Body of pancreas (tissue), 4 donors: ENCODE measurements at places on chromosomes 12 and 14. TPM values are rescaled to one million over a fixed set of nuclear protein-coding genes. Genes with fewer than 3 reads are reported as not detected.

MYH6 gene
- total RNA-seq, result 1.6 TPM

ACVR1B gene
- total RNA-seq, result 19.8 TPM

CLEC2B gene
- 0.66 TPM for total RNA-seq

PTCSC3 gene
- total RNA-seq, result not detected

KRT82 gene
- not detected for total RNA-seq

EFCAB11 gene
- total RNA-seq, result 2.9 TPM

DRAM1 gene
- 2.6 TPM for total RNA-seq

ARHGEF25 gene
- 10.9 TPM for total RNA-seq

KLRD1 gene
- total RNA-seq, result 0.78 TPM

TCL1B gene
- not detected for total RNA-seq

RNASE1 gene
- 316 TPM for total RNA-seq

P2RX2 gene
- 1.0 TPM for total RNA-seq

KLRF1 gene
- total RNA-seq, result not detected

DNA sequence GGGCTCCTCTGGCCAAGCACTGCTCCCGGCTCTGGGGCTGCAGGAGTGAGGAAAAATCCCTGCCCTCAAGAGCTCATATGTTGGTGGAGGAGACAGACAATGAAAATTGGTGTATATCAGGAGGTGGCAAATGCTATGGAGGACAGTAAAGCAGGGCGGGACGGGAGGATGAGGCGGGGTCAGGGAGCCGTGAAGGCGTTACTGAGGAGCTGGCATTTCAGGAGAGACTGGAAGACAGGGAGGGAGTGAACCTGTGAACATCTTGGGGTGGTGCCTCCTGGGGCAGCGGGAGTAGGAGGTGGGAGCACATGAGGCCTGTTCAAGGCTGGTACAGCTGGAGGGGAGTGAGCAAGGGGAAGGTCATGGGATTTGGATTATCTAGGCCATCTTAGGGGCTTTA is 26.6 kb downstream of the TSPAN9 start:
- DNase-seq, result no peak
- H3K4me1 ChIP-seq, result peaks cover 5% of the 10 kb centered on the region
- no peak overlapping the region for H3K27ac ChIP-seq
- H3K4me3 ChIP-seq, result no peak overlapping the region

- DNase-seq, result no peak
- H3K4me1 ChIP-seq, result no peaks in the 10 kb centered on the region
- no peaks in the 10 kb centered on the region for H3K27me3 ChIP-seq
Observed at GRCh38 chr14:65750906-65751305, 338.4 kb downstream of the FUT8 start.

DNA sequence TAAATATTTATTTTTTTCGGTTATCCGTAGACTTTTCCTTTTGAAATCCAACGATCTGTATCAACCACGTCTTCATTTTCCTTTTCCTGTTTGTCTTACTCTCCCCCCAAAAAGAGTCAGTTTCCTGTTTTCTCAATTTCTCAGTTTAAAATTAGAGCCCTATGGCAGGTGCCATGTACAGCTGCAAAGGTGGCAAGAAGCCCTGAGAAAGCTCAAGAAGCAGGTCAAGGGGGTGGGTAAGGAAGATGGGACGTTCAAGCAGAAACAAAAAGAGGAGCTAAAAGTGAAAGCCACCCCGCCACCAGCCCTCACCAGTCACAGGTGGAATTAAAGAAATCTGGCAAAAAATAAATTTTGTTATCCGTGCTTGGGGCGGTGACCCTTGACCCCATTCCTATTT is 26.7 kb downstream of the SLC35E3 start:
- no peak overlapping the region for H3K4me3 ChIP-seq
- no peaks in the 10 kb centered on the region for H3K4me1 ChIP-seq
- H3K36me3 ChIP-seq, result no peaks in the 10 kb centered on the region
- H3K27me3 ChIP-seq, result no peaks in the 10 kb centered on the region
- no peak overlapping the region for H3K27ac ChIP-seq
- no peak for DNase-seq

- H3K27me3 ChIP-seq, result no peaks in the 10 kb centered on the region
- H3K4me3 ChIP-seq, result no peak overlapping the region
- H3K36me3 ChIP-seq, result no peaks in the 10 kb centered on the region
- peaks cover 14% of the 10 kb centered on the region for H3K4me1 ChIP-seq
Observed at GRCh38 chr12:452667-453210, 7.0 kb upstream of the B4GALNT3 start.

- no peak for DNase-seq
- H3K4me1 ChIP-seq, result no peaks in the 10 kb centered on the region
- no peaks in the 10 kb centered on the region for H3K36me3 ChIP-seq
- no peak overlapping the region for H3K27ac ChIP-seq
- no peaks in the 10 kb centered on the region for H3K27me3 ChIP-seq
- H3K4me3 ChIP-seq, result no peak overlapping the region
Observed at GRCh38 chr12:21289698-21290097, 45.0 kb downstream of the SLCO1A2 start.

GRCh38 chr12:98370976-98371375 is 144.4 kb upstream of the TMPO start:
- H3K4me1 ChIP-seq, result peaks cover 9% of the 10 kb centered on the region
- H3K4me3 ChIP-seq, result no peak overlapping the region
- H3K27me3 ChIP-seq, result no peaks in the 10 kb centered on the region
- DNase-seq, result no peak
- no peaks in the 10 kb centered on the region for H3K36me3 ChIP-seq

DNA sequence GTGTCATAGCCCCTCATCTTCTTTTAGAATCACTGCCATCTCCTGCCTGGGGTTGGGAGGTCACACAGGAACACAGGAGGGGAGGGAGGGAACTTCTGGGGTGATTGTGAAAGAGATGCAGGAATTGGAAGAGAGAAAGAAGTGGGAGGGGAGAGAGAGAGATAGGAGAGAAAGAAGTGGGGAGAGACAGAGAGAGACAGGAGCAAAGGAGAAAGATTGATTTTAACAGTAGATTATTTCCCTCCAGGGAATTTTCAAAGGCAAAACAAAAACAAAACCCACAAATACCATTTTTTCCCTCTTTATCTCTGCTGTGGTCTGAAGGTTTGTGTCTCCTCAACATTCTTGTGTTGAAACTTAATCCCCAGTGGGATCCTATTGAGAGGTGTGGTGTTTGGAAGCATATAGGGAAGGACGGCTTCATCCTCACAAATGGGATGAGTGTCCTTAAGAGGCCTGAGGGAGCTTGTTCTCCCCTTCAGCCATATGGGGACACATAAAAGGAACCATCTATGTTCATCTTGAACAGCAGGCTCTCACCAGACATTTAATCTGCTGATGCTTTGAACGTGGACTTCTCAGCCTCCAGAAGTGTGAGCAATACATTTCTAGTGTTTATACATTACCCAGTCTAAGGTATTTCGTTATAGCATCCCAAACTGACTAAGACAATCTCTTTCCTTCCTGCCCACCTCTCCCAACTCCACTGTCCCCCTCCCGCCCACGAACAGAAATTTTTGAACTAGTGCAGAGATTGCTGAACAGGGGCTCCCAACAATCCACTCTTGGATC is 134.9 kb upstream of the MAX start:
- H3K27ac ChIP-seq, result no peak overlapping the region
- no peaks in the 10 kb centered on the region for H3K4me1 ChIP-seq
- DNase-seq, result no peak
- no peak overlapping the region for H3K4me3 ChIP-seq
- H3K36me3 ChIP-seq, result no peaks in the 10 kb centered on the region

DNA sequence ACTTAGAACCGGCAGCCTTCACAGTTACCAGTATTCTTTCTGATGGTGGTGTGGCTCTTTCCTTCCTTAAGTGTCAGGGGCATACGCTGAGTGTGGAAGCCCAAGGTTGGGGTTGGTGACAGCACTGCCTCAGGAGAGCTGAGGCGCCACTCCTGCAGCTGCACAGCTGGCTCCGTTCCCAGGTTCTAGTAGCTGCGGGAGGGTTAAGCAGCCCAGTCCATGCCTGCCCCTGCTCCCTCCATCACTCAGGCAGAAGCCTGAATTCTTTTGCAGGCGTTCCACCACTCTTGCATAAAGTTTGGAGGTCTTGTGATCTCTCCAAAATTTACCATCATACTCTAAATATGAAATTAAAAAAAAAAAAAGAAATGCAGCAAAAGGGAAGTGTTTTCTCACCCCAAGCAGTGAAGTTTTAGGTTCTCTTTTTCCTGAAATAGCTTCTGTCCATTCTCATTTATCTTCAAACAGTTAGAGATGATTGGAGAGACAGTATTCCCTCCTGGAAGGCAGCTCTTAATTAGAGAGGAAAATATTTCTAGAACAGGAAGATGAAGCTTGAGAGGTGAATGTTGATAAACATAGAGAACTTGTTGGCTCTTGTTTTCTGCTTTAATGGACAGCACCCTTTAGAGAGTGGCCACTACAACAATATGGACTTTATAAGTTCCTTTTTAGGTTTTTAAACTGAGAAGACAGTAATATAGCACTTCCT is 136.1 kb downstream of the FGD4 start:
- H3K27me3 ChIP-seq, result no peaks in the 10 kb centered on the region
- peaks cover 57% of the 10 kb centered on the region for H3K4me1 ChIP-seq
- DNase-seq, result peak; percentile 92
- H3K4me3 ChIP-seq, result no peak overlapping the region
- H3K27ac ChIP-seq, result peak overlapping the region; percentile 76

DNA sequence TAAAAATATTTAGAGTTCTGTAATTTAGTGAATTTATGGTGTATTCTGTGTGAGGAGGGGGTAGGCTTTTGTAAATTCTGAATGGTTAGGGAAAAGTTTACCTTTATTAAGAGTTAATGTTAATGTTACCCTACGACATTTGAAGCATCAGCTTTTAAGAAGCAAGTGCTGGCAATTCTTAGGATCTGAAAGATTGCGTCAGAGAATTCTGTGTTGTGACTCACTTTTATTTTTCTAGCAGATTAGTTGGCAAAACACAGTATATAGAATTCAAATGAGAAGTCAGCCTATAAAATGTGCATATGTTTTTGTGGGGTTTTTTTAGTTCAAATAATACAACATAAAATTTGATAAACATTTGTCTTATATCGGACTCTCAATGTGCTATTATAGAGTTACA is 97.6 kb downstream of the RAD52 start:
- no peaks in the 10 kb centered on the region for H3K36me3 ChIP-seq
- no peaks in the 10 kb centered on the region for H3K27me3 ChIP-seq
- no peak overlapping the region for H3K27ac ChIP-seq
- H3K4me1 ChIP-seq, result peaks cover 7% of the 10 kb centered on the region
- no peak overlapping the region for H3K4me3 ChIP-seq

- no peak for DNase-seq
- no peak overlapping the region for H3K27ac ChIP-seq
- no peak overlapping the region for H3K4me3 ChIP-seq
- peaks cover 9% of the 10 kb centered on the region for H3K27me3 ChIP-seq
Observed at GRCh38 chr14:101077481-101078074, 174.1 kb upstream of the RTL1 start.

DNA sequence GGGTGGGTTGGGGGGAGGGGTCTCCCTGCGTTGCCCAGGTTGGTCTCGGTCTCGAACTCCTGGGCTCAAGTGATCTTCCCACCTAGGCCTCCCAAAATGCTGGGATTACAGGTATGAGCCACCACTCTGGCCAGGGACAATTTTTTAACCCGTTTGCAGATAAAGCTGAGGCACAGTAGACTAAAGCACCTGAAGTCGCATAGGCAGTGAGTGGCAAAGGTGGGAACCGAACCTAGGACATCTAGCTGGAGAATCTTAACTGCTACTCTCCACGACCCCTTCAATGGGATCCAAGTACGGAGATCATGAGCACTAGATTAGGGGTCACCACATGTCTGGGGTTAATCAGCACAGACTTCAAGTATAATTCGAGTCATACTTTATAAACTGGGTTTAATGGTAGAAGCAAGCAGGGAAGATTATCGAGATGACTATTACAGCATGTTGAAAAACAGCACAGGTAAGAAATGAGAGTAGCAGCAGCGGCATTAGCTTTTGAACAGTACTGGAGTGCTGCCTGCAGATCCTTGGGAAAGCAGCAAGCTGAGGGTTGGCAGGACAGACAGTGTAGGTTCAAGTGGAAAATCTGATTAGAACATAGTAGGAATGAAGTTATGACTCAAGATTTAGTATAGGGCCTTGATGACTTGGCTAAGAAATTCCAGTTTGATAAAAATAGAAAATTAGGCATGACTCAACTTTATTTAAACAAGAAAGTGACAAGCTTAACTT is 23.9 kb downstream of the NID2 start:
- no peaks in the 10 kb centered on the region for H3K36me3 ChIP-seq
- DNase-seq, result peak; percentile 88
- peaks cover 30% of the 10 kb centered on the region for H3K4me1 ChIP-seq
- H3K27me3 ChIP-seq, result no peaks in the 10 kb centered on the region
- peak overlapping the region; percentile 89 for H3K27ac ChIP-seq
- no peak overlapping the region for H3K4me3 ChIP-seq

DNA sequence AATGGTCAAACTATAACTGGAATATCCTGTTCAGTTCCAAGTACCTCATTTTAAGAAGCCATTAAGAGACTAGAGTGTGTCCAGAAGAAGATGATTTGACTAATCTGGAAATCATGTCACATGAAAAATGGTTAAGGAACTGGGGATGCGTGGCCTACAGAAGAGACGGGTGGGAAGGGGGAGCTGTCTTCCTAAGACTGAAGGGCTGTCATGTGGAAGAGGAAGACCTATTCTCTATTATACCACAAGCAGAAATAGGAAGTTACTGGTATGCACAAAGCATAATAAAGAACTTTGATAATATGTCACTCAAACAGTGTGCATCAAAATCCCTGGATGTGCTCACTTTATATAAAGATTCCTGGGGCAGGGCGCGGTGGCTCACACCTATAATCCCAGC is 50.3 kb downstream of the HECTD4 start:
- H3K4me1 ChIP-seq, result peaks cover 19% of the 10 kb centered on the region
- no peaks in the 10 kb centered on the region for H3K27me3 ChIP-seq
- DNase-seq, result no peak
- H3K27ac ChIP-seq, result no peak overlapping the region
- no peak overlapping the region for H3K4me3 ChIP-seq

- H3K4me3 ChIP-seq, result no peak overlapping the region
- no peak for DNase-seq
- no peaks in the 10 kb centered on the region for H3K27me3 ChIP-seq
- no peaks in the 10 kb centered on the region for H3K36me3 ChIP-seq
- no peaks in the 10 kb centered on the region for H3K4me1 ChIP-seq
- no peak overlapping the region for H3K27ac ChIP-seq
Observed at GRCh38 chr14:32818581-32818980, 120.1 kb upstream of the NPAS3 start.

DNA sequence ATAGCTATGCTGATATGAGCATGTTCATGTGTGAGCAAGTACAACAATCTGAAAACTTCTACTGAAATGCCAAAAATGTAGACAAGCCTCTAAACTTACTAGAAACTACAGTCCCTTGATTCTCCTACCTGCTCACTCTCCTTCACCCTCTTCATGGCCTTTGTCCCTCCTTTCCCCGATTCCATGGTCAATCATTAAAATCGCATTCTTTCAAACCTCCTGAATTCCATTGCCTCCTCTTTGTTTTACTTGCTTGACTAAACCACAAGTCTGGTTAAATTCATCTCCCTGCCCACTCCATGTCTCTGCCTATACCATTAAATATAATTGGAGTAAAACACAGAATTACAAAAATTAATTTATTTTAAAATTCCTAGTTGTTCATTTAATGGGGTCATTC is 33.0 kb upstream of the SSTR1 start:
- no peak overlapping the region for H3K27ac ChIP-seq
- no peak overlapping the region for H3K4me3 ChIP-seq
- no peaks in the 10 kb centered on the region for H3K4me1 ChIP-seq
- no peaks in the 10 kb centered on the region for H3K27me3 ChIP-seq
- no peaks in the 10 kb centered on the region for H3K36me3 ChIP-seq
- no peak for DNase-seq

- H3K27ac ChIP-seq, result no peak overlapping the region
- H3K36me3 ChIP-seq, result peaks cover 7% of the 10 kb centered on the region
- no peak overlapping the region for H3K4me3 ChIP-seq
- H3K27me3 ChIP-seq, result no peaks in the 10 kb centered on the region
- no peaks in the 10 kb centered on the region for H3K4me1 ChIP-seq
- no peak for DNase-seq
Observed at GRCh38 chr14:30710876-30711275, 88.8 kb downstream of the SCFD1 start.
